Vein endothelial cell (primary cell): ENCODE measurements at places on chromosomes 2 and 18. TPM values are rescaled to one million over a fixed set of nuclear protein-coding genes. Genes with fewer than 3 reads are reported as not detected.

ALK gene
- not detected in 2 replicates for total RNA-seq

GDF7 gene
- 2.5 and 11.8 TPM in 2 replicates for total RNA-seq

IL36A gene
- total RNA-seq, result not detected in 2 replicates

CFC1 gene
- not detected in 2 replicates for total RNA-seq

EPB41L3 gene
- total RNA-seq, result 31.4 and 60.9 TPM in 2 replicates

STARD6 gene
- 0.29 and 0.33 TPM in 2 replicates for total RNA-seq

APCDD1 gene
- 0.33 TPM in 1 of 2 replicates, not detected in the other for total RNA-seq

TP53I3 gene
- total RNA-seq, result 55.5 and 62.5 TPM in 2 replicates

BCL2 gene
- 0.98 and 2.7 TPM in 2 replicates for total RNA-seq

SERPINB13 gene
- not detected in 2 replicates for total RNA-seq

PDCD1 gene
- not detected in 2 replicates for total RNA-seq

UGT1A3 gene
- total RNA-seq, result not detected in 2 replicates

VSNL1 gene
- total RNA-seq, result not detected in 2 replicates

DPYSL5 gene
- not detected in 2 replicates for total RNA-seq

ALPP gene
- not detected in 2 replicates for total RNA-seq

ECEL1 gene
- not detected in 2 replicates for total RNA-seq

TBR1 gene
- under 0.01 and 0.10 TPM in 2 replicates for total RNA-seq

KCNK3 gene
- not detected in 2 replicates for total RNA-seq

POTEJ gene
- total RNA-seq, result 0.19 and 0.65 TPM in 2 replicates

KIAA2012 gene
- total RNA-seq, result not detected in 2 replicates

DES gene
- under 0.01 TPM in 1 of 2 replicates, not detected in the other for total RNA-seq

GKN2 gene
- total RNA-seq, result 0.38 and 0.65 TPM in 2 replicates

TTN gene
- 2.6 and 3.3 TPM in 2 replicates for total RNA-seq

UGT1A5 gene
- total RNA-seq, result not detected in 2 replicates

KIF5C gene
- total RNA-seq, result 0.29 and 0.33 TPM in 2 replicates

ABCG5 gene
- not detected in 2 replicates for total RNA-seq

ST3GAL5 gene
- total RNA-seq, result 12.0 and 13.4 TPM in 2 replicates

RNF152 gene
- 106 and 123 TPM in 2 replicates for total RNA-seq

SCYGR4 gene
- not detected in 2 replicates for total RNA-seq

EVX2 gene
- not detected in 2 replicates for total RNA-seq

HAAO gene
- total RNA-seq, result not detected in 2 replicates

TNS1 gene
- total RNA-seq, result 25.7 and 35.3 TPM in 2 replicates

ACMSD gene
- total RNA-seq, result not detected in 2 replicates

GRB14 gene
- 5.1 and 5.9 TPM in 2 replicates for total RNA-seq

ANKRD29 gene
- 4.6 and 5.2 TPM in 2 replicates for total RNA-seq

CRYGD gene
- total RNA-seq, result not detected in 2 replicates

GPBAR1 gene
- total RNA-seq, result 0.10 and 0.33 TPM in 2 replicates

FSHR gene
- total RNA-seq, result not detected in 2 replicates

LRRFIP1 gene
- 174 and 223 TPM in 2 replicates for total RNA-seq

C2orf72 gene
- total RNA-seq, result under 0.01 TPM in 1 of 2 replicates, not detected in the other

RUFY4 gene
- total RNA-seq, result 0.29 TPM in 1 of 2 replicates, not detected in the other

HRH4 gene
- total RNA-seq, result under 0.01 and 0.10 TPM in 2 replicates

TFPI gene
- 693 and 1,032 TPM in 2 replicates for total RNA-seq

PIGN gene
- total RNA-seq, result 30.5 and 31.0 TPM in 2 replicates

PCARE gene
- total RNA-seq, result not detected in 2 replicates

OSGEPL1 gene
- total RNA-seq, result 6.9 and 7.6 TPM in 2 replicates

NEURL3 gene
- 0.33 TPM in 1 of 2 replicates, not detected in the other for total RNA-seq

POTEI gene
- 0.33 and 0.48 TPM in 2 replicates for total RNA-seq

SLC9A4 gene
- total RNA-seq, result under 0.01 TPM in 2 replicates

FAM228A gene
- 0.10 TPM in 1 of 2 replicates, not detected in the other for total RNA-seq
